ENCODE measurements at places on chromosomes 13 and 19.

- no peak for DNase-seq
Observed at GRCh38 chr13:58018865-58019264, 387.3 kb downstream of the PCDH17 start.

DNA sequence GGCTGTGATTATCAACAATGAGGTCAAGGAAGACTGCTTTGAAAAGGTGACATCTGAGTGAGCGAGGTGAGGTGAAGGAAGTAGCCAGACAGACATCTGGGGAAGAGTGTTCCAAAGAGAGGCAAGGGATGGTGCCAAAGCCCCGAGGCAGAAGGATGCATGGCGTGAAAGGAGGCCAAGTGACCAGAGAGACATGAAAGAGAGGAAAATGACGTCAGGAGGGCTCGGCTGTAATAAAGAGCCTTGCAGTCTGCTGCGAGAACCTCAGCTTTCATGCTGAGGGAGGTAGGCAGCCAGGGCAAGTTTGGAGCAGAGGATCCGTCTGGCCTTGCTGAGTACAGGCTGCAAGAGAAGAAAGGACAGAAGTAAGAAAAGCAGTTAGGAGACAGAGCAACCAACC, 50.8 kb downstream of the FOXO1 start:
- DNase-seq: no peak

GRCh38 chr19:5933391-5934068, 19.5 kb downstream of the CAPS start:
- DNase-seq: no peak

GRCh38 chr13:49374585-49375290, 69.1 kb downstream of the CAB39L start:
- no peak for DNase-seq

- DNase-seq: no peak
Observed at GRCh38 chr13:77548095-77548494, 12.6 kb downstream of the SCEL start.

DNA sequence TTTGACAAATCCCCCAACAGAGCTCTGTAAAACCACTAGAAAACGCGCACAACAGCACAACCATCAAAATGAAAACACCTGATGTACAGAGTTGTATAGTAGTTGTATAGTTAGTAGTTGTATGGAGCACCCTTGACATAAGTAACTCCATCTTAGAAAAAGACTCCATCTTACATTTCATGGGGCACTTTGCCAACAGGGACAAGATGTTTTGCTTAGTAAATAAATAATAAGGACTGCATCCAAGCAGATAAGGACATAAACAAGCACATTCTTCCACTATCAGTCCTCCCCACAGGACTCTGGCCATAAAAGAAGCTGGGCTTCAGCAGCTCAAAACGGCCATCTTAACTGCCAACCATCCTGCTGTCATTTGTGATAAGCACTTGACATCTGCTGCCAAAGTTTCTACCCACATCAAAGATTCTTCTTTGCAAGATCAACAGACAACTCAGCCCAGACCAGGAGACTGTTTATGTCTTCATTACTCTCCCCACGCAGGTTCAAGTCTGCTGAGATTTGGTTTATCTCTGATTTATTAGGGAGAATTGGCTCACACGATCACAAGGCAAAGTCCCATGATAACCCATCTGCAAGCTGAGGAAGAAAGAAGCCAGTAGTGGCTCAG, 20.7 kb upstream of the ZNF331 start:
- no peak for DNase-seq

GRCh38 chr13:99269627-99270241, 11.6 kb upstream of the GPR18 start:
- no peak for DNase-seq

DNA sequence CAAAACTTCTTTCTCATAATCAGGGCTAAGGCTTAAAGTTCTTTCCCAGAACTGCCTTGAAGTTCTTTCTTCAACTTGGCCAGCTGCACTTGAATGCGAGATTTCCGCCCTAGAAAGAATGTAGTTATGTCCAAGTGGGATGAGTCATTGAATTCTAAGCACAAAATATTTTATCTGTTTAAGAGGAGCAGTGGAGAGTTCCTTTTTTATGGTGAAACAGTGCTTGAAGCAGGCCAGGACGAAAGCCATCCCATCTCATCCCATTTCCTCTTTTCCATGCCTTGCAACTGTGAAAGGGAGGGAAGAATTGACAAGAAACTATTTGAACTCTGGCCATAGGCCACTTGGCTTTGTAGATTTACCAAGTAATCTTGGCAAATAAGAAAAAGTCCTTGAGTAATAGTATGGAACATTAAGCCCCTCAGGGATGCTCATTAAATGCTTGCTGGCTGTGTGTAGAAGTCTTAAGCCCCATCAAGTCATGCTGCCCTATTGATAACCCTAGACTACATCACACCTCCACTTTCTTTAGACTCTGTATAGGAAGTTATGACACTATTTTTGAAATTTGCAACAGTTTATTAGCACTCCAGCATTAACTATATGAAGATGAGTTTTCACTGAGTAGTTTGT, 174.5 kb downstream of the KCTD12 start:
- DNase-seq: no peak

GRCh38 chr13:78409172-78409571, 194.2 kb downstream of the POU4F1 start:
- no peak for DNase-seq

- no peak for DNase-seq
Observed at GRCh38 chr13:85314686-85315085, 484.5 kb downstream of the SLITRK6 start.

- no peak for DNase-seq
Observed at GRCh38 chr19:46904114-46905060, 43.6 kb downstream of the ARHGAP35 start.

DNA sequence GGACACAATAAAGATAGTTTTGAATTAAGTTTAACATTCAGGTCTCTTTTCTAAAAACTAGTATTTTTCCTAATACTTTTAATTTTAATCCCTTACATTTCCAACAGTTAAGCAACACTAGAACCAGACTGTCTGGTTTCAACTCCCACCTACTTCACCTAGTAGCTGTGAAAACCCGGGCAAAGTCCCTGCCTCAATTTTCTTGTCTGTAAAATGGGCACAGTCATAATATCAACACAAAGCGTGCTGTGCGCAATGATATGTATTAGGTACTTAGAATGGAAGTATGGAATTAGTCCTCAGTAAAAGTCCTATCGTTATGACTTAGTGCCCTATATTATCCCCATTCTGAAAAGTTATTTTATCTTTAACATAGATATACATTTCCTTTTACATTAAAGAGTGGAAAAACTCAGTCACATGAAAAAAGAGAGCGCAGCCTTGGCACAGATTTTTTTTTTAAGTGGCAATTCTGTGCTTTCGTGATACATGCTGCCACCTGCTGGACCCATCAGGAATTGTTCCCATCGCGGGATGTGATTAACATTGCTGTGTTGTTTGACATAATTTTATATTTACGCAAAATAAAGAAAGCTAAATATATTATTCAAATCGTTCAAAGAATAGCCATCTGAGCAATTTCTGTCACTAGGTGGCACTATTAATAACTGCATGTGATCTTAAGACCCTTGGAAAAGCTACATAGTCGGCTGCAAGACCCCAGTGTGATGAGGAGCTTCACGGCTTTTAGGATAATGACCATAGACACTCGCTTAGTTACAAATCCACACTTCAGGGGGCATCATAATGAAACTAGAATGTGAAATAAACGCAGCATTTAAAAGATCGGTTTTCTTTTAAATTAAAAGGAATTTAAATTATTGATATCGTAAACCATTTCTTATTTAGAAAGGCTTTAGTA, 59.9 kb downstream of the LIG4 start:
- peak; percentile 15 for DNase-seq

DNA sequence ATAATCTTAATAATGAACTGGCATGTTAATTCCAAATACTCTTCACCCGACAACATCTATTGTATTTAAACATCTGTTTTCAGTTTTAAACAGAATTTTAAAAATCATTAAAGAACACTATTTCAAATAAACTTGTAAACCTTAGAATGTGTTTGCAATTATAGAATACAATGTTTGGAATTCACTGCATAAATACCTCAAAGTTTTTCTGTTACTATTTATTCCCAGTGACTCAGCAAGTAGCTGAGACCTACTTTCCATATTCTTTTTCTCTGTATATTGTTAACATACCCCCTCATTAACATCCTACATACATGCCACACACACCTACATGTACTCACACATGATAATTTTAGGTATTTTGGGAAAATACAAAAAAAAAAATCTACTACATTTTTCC, 1134.3 kb downstream of the SLITRK1 start:
- no peak for DNase-seq

Measured in activated T-helper 1 cell treated with anti-CD3 and anti-CD28 coated beads, Interleukin-2, amount 50 U/mL, for 16 hours (primary cell).